GM20000 (cell line): ENCODE measurements at places on chromosomes 7 and 10.

DNA sequence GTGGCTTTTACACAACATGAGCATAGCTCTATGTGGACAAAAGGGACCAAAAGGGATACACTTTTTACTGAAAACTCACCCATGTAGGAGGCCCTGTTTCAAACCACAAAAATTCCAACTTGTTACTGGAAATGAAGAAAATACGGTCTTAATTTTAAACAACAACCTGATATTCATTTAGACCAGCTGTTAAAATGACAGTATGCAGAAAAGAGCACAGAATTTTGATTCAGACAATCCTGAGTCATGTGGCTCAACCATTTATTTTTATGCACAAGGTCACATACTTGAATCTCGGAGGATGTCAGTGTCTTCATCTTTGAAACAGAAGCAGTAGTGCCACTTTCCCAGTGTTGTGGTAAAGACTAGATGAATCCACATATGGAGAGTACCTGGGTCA, 426.5 kb upstream of the NFE2L3 start:
- no peak for DNase-seq

GRCh38 chr7:115008465-115009114, 86.7 kb downstream of the MDFIC start:
- no peak for DNase-seq

- DNase-seq: no peak
Measured at GRCh38 chr10:34647160-34647559, 167.9 kb downstream of the PARD3 start.

DNA sequence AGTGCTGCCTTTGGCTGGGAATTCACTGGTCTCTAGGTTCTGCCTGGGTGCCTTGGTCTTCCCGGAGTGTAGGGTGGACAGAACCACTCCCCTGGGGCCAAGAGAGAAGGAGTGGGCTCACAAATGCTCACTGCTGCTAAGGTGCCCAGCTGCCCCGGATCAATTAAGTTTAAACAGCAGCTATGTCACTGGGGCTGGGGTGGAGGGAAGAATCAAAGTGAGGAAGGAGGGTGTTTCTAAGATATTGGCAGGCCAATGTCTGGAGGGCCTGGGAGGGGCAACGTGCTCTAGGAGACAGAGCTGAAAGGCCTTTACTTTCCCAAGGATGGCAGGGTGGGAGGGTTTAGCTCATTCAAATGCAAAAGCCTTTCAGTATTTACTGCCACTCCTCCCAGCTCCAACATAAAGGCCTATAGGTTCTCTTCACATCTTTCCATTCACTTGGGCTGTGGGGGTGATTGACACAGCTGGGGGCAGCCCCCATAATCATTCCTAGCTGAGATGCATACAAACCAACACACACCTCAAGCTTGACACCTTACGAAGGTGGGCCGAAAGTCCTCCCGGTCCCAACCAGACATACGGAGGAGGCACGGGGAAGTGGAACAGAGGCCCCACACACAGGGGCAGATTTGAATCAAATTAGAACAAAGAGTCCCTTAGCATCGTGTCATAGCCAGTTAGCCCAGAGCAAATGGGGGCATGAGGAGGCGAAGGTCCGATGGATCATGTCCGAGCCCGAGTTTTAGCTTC, 108.0 kb upstream of the EFCAB10 start:
- no peak for DNase-seq

DNA sequence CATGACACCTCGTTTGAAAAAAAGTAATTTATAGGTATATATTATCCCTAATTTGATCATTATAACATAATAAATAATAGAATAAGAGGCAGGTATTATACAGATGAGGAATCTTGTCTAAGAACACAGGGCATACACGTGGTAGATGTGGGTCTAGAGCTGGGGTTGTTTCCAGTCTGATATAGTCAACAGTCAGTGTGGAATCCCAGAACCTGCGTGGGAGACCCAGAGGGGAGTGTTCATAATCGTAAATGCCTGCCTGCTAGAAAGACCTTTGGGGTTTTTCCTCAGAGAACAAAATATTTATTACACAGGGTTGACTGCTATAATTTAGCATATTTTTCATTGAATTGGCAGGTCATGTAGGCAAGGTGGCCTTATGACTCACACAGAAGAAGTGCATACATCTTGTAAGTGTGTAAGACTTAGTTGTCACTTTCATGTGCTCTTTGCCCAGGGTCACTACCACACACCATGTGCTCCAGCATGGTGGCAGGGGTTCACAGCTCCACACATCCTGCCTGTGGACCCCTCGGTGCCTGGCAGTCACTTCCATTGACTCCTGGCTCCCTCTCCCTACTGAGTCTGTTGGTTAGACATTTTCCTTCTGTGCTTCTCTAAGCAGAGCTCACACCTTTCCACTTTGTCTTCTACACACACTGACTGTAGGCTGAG, 94.9 kb upstream of the IKZF1 start:
- no peak for DNase-seq

GRCh38 chr10:101485681-101486554, 102.1 kb downstream of the POLL start:
- DNase-seq: no peak

- DNase-seq: no peak
Measured at GRCh38 chr10:61620506-61620905, 42.2 kb upstream of the CABCOCO1 start.

DNA sequence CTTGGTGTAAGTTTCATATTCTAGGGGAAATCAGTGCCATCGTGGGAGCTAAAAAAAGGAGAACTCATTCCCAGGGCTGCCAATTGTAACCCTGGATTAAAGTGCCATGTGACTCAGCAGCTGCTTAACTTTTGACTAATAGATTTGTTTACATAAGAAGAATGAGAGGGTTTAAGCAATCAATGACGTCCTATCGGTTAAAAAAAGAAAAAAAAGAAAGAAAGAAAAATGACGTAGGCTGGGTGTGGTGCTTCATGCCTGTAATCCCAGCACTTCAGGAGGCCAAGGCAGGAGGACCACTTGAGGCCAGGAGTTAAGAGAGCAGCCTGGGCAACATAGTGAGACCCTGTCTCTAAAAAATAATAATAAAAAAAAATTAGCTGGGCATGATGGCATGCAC, 116.2 kb upstream of the AFAP1L2 start:
- no peak for DNase-seq

- no peak for DNase-seq
Measured at GRCh38 chr10:10865303-10865702, 152.4 kb upstream of the CELF2 start.

DNA sequence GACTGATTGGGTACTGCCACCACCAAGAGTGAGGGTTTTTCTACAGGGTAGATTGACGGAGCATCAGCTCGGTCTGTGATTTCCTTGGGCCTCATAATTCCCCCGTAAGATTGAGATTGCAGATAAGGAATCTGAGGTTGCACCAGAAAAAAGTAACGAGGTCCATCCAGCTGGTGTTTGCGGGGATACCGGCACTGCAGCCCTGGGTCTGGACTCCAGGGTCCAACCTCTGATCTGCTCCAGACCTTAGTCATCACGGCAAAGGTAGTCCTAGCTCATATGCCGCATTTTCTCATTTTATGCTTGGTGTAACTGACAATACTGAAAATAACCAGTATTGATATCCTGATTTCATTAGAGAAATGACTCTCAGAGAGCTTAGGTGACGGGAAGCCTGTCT, 3.9 kb downstream of the CARD11 start:
- peak; percentile 38 for DNase-seq

- no peak for DNase-seq
Measured at GRCh38 chr10:46556515-46557318, at the start of gene GPRIN2. Gene GPRIN2, minus strand, starts transcription at chr10:46556658. Its CDS starts 5,922 bp downstream, at chr10:46550736.

- DNase-seq: no peak
Measured at GRCh38 chr10:93431361-93431760, 50.8 kb downstream of the MYOF start.

DNA sequence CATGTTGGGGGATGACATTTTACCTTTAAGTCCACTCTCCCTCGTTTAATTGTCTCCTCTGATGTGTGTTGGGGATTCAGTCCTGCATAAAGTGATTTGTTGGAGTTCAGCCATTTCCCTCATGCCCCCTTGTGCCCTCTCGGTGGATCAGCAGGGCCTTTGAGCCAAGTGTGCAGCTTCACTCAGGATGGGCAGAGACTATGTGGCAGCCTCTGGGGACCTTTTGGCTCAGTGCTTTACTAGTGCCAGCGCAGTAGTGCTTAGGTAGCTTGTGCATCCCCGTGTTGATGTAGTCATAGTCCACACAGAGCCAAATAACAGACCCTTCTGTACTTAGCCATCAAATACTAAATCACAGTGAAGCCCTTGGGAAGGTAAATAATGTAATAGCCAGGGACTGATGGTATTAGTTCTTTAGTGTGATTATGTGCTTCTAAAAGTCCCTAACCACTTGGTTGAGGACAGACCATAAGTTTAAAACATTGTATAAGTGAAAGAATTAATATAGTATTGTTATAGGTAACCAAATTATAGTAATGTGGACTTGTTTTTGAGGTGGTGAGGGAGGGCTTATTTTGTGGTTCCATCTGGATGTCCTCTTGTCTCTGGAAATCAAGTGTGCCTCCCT, 11.4 kb downstream of the BUB3 start:
- no peak for DNase-seq

GRCh38 chr10:80502621-80503583, 34.8 kb upstream of the SH2D4B start:
- DNase-seq: no peak

- no peak for DNase-seq
Measured at GRCh38 chr10:86217371-86218080, 149.1 kb downstream of the GRID1 start.

DNA sequence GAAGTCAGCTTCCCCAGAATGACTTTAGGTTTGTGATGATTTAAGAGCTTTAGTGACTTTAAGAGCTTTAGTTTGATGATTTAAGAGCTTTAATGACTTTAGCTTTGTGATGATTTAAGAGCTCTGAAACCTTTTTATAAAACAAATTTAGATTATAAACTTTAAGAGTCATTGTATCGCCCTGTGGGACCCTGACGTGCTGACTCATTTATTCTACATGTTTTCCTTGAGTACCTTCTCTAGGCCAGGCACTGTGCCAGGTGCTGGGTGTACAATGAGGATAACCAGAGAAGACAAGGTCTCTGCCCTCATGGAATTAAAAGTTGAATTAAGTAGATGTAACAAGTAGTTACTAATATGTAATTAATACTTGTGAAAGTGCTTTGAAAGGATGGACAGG, 45.4 kb downstream of the CNNM1 start:
- no peak for DNase-seq

DNA sequence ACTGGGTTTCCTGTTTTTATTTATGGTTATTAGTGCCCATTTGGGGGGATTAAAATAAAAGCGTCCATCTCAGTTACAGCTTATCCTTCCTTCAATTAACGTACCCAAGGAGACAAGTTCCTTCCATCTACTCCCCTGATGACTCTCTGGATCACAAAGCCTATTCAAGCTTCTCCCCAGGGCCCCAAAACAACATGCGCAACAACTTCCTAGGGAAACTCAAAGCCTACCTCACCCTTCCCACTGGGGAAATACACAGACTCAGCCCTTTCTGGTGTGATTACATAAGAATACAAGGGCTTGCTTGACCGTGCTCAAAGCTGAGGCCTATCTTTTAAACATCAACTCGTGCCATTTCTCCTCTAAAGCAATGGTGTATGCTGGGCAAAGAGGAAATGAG, 112.4 kb downstream of the CDK6 start:
- DNase-seq: no peak

- no peak for DNase-seq
Measured at GRCh38 chr10:52261362-52261761, 52.7 kb upstream of the DKK1 start.

DNA sequence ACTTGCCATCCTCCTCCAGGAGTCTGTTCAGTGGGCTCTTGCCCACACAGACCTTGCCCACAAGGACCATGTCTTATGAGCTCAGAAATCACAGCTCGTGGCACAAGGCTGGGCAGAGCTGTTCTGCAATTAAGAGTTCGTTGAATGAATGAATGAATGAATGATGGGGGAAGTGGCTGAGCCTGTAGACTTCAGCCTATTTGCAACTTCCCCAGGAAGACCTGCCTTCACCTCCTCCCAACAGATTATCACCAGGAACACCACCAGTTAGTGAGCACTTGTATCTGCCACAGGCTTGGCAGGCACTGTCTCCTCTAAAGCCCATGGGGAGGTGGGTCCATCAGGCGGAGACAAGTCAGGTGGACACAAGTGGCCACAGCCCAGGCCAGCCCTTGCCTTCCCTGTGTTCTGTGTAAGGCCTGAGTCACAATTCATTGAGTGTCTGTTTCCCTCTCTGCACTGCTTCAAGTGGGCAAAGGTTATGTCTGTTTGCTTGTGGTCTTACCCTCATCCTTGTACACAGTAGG, 1.8 kb upstream of the FGF8 start:
- no peak for DNase-seq

DNA sequence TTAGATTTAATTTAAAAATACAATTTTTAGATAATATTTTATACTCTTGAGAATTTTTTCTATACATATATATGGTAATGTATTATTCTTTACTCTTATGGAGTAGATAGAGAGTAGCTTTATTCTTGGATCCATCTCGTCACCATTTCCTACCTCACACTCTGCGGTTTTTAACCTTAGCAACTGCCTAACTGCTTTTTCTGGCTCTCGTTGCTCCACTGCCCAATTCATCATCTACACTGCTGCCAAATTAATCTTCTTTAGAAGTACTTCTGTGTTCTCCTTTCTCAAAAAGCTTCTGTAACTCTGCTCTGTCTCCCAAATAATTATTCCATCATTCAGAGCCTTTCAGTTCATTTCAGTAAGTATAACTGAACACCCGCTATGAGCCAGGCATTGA, 35.3 kb downstream of the CAPZA2 start:
- DNase-seq: no peak

GRCh38 chr10:76436401-76436811, 1005.0 kb downstream of the LRMDA start:
- DNase-seq: no peak

DNA sequence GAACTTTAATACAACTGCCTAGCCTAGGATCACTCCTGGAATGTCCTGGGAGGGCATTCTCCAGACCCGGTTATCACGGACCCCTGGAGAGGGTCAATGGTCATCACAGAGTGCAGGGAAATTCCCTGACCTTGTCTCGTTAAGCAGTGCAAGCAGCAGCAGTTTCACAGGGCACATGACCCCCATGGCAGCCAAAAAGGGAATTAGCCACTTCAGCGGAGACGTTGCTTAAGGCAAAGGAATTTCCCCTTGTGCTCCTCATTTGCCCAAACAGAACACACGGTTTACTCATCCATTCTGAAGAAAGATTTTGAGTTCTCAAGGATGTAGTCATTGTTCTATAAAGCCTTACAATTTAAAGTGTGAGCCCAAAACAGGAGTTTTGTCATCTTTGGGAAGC, 260.3 kb downstream of the SNX13 start:
- no peak for DNase-seq

DNA sequence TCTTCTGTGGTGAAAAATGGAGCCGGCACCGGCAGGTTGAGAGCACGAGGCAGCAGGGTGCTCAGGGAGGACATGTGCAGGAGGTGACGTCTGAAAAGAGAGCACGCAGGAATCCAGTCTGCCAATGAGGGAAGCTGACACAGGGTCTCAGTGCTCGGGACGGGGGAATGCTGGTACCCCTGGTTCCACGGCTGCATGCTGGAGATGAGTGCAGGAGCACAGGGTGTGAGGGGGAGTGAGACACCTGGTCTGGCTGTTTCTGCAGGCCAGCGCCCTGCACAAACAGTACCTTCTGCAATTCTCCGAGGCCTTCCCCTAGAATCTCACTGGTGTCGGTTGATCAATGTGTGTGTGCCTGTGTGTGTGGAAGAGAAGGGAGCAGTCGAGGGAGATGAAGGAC, 72.7 kb downstream of the VOPP1 start:
- DNase-seq: no peak
